ENCODE measurements at places on chromosomes 2 and 18. TPM values are rescaled to one million over a fixed set of nuclear protein-coding genes. Genes with fewer than 3 reads are reported as not detected.

- DNase-seq = peak; percentile 53
These were observed 78.2 kb downstream of the UBE2E3 start for GRCh38 chr2:181058378-181059269.

GRCh38 chr2:43370705-43371104, 144.3 kb upstream of the ZFP36L2 start:
- DNase-seq = peak; percentile 83

DNA sequence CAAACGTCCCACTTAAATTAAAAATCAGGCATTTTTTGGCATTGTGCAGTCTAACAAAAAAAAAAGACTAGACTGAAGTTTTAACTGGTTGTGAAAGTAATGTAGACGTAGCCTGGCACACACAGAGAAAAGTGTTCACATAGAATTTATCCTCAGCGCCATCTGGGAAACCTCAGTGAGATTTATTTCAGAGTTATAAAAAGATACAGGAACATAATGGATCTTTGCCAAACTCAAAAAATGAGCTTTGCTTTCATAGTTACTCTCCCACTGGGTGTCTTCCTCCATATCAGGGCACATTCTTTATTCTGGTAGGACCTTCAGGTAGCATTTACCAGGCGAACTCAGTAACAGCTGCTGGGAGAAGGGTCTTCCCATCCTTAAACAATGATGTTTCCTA, 532.4 kb upstream of the SALL3 start:
- no peak for DNase-seq

- no peak for DNase-seq
These were observed 15.5 kb downstream of the REG3G start for GRCh38 chr2:79041032-79041448.

DNA sequence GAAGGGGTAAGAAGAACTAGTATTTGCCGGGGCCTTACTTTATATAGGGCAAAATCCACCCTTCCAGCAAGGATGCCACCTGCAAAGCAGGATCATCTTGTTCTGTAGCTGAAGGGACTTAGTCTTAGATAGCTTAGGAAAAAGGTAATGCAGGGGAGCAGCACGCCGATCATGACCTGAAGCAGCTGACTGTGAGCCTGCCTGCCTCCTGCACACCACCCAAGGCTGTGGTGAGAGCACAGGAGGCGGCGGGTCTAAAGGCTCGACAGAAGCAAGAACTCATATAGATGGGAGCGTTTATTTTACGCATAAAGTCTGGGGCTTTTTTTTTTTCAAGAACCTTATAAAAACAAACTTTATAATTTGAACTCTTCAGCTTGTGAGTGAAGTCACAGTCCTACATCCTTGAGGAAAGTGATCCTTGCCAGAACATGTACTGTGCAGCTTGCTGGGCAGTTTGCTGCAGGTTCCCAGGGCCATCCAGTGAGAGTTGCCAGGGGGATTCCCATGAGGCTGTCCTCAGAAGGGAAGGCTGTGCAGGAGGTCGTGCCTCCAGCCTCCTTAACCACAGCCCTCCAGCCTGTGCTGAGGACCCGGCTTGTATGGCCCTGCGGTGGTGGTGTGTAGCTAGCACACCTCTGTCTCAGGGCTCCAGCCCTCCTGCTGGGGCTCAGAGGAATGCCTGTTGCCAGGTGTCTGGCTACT, 92.1 kb downstream of the RNF144A start:
- DNase-seq = no peak

GRCh38 chr18:13496691-13497281, 229.6 kb downstream of the FAM210A start:
- no peak for DNase-seq

GRCh38 chr2:181857483-181857882, 34.0 kb upstream of the ITPRID2 start:
- DNase-seq = no peak

GRCh38 chr2:211045025-211045424, 488.6 kb downstream of the CPS1 start:
- DNase-seq = no peak

DNA sequence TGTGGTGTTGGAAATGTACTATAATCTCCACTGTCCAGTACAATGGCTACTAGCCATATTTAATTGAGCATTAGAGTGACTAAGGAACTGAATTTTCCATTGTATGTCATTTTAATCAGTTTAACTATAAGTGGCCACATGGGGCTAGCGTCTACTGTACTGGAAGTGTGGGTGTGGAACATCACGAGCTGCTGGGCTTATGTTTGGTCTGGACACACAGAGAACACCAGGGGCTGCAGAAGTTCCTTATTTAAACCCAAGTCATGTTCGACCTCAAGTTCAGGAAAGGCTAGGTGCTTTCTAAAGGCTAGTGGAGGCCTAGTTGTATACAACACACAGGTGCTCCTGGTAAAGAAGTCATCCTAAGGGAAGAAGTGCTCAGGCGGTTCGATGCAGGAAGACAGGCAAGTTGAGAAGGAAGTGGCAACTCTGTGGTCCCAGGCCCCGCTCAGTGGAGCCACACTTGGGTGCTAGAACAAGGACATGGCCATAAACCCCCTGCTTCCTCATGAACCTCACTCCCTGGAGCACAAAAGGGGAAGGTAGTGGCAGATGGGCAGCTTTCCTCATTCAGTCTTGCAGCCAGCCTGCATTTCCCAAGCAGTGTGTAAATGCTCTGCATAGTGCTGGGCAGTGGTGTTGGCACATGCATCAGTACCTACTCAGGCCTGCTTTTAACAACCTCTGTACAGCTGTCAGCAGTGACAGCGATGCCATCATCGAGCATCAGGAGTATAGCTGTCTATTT, 13.3 kb downstream of the LGALSL start:
- no peak for DNase-seq

The RTKN gene
- 20.0 TPM for total RNA-seq

The TBR1 gene
- total RNA-seq = 0.09 TPM

The TSPYL6 gene
- not detected for total RNA-seq

The ATP8B1 gene
- 100 TPM for total RNA-seq

The SCG2 gene
- not detected for total RNA-seq

The ARHGAP15 gene
- not detected for total RNA-seq

The PAX8 gene
- total RNA-seq = 0.22 TPM

The UGT1A10 gene
- not detected for total RNA-seq

The CNDP1 gene
- not detected for total RNA-seq

The CYRIA gene
- 38.4 TPM for total RNA-seq
